Dermis blood vessel endothelial cell (primary cell): ENCODE measurements at places on chromosomes 3 and 15. TPM values are rescaled to one million over a fixed set of nuclear protein-coding genes. Genes with fewer than 3 reads are reported as not detected.

Gene CHRD
- 0.23 and 0.34 TPM in 2 replicates for total RNA-seq

Gene EPHA3
- 0.14 TPM in 1 of 2 replicates, not detected in the other for total RNA-seq

Gene SPATA12
- 0.17 and 0.33 TPM in 2 replicates for total RNA-seq

DNA sequence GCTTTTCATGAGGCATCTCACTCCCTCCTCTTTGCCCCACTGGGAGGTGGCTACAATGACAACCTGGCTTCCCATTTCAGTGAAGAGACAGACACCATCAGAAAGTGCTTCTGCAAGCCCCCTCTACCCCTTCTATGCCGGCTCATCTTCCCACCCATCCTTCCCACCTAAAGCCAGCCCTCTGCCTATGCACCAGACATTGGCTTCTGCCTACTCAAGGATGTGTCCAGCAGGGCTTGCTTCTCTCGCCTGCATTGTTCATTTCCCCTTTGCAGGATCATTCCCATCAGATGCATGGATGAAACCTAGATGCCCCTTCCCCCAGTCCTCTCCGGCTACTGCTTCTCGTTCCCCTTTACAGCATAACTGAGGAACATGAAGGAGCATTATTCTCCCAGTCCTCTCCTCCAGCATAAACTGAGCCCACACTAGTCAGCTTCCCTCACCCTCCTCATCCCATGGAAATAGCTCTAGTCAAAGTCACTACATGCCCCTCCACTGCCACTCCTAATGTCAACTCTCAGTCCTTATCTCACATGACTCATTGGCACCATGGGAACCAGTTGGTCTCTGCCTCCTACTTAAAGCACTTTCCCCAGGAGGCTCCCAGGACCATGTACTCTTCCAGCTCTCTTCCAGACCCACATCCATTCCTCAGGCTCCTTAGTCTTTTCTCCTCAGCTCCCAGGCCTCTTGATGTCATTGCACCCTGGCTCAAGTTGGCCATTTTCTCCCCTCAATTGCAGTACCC is 47.9 kb downstream of the TM2D3 start:
- DNase-seq, result no peak

DNA sequence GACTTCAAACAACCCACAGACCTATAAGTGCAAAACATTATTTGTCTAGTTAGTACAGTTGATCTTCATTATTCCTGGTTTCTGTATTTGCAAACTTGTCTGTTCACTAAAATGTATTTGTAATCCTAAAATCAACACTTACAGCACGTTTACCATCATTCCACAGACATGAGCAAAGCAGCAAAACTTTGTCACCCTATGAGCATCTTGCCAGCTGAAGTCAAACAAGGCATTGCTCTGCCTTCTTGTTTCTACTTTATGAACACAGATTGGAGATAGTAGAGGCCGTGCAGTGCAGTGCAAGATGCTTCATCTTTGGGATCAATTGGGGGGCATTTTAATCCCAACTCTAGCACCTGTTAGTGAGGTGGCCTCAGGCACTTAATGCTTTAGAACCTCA is 202.1 kb downstream of the NLGN1 start:
- no peak for DNase-seq
